Activated CD8-positive, alpha-beta memory T cell treated with anti-CD3 and anti-CD28 coated beads, Interleukin-2, amount 10 ng/mL, durations not matched to agents 7 days and 5 days (primary cell): ENCODE measurements at places on chromosomes 5 and 9.

DNA sequence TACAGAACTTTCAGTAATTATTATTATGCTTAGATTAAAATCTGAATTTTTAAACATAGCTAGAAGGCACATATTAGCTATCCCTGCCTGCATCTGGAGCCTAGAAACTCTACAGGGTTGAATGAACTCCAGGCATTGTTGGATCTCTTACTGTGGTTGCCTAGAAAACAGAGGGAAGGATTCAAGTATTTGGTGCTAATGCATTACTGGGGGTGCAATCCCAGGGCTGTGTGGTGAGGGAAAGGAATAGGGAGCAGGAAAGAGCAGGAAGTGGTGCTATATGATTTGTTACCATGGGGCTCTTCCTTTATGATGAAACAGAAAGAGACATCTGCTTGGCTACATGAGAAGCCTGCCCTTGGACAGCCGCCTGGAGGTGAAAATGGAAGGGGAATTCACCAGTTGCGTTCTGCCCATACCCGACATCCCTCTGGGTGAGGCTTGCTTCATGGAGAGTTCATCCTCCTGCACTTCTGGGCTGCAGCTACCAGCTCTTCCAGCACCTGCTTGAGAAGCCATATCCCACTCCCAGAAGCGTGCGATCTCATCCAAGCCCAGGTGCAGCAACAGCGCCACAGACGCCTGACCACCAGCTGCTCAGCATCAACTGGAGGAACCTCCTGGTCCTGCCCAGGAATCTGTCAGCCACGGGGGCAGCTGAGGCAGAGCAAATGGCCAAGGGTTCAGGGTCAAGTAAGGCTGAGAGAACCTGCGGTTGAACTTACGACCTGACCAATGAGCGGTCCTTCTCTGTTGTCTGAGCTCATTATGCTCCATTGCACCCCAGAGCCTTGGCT, 362.8 kb downstream of the SEMA5A start:
- no peaks in the 10 kb centered on the region for H3K36me3 ChIP-seq
- no peak overlapping the region for H3K4me3 ChIP-seq
- DNase-seq = no peak
- H3K27ac ChIP-seq = no peak overlapping the region
- H3K27me3 ChIP-seq = no peaks in the 10 kb centered on the region
- H3K4me1 ChIP-seq = no peaks in the 10 kb centered on the region

DNA sequence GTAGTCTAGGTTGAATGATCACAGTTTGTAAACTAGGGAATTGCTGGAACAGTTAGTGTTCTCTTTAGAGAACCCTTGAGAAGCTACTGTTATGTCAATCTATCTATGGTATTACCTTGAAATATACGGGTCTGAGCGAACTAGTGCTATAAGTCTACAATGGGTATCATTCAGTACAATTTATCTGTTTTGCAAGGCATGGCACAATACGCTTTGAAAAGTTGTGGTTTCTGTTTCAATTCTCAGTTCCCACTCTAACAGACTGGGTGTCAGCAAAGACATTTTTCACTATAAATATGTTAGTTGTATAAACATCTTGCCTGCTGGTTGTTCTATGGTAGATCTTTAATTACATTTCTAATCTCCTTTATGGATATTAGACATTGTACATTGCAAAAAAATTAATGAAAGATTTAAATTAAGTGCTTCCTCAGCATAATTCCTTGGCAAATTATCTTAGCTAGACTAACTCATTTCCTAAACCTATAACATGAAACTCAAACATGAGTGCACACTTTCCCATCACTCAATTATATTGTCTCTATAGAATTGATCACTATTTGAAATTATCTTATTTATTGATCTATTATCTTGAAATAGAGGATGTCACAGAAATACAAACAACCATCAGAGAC, 24.9 kb upstream of the SLCO6A1 start:
- DNase-seq = no peak
- H3K27ac ChIP-seq = no peak overlapping the region
- H3K27me3 ChIP-seq = peaks cover 7% of the 10 kb centered on the region
- H3K36me3 ChIP-seq = no peaks in the 10 kb centered on the region

- peaks cover 17% of the 10 kb centered on the region for H3K27me3 ChIP-seq
- no peaks in the 10 kb centered on the region for H3K36me3 ChIP-seq
- no peak overlapping the region for H3K27ac ChIP-seq
- no peak overlapping the region for H3K4me3 ChIP-seq
- no peak for DNase-seq
- H3K4me1 ChIP-seq = no peaks in the 10 kb centered on the region
Measured at GRCh38 chr9:70642341-70642740, 227.9 kb upstream of the KLF9 start.

- no peaks in the 10 kb centered on the region for H3K4me1 ChIP-seq
- no peak overlapping the region for H3K4me3 ChIP-seq
- no peak for DNase-seq
- H3K36me3 ChIP-seq = no peaks in the 10 kb centered on the region
- no peak overlapping the region for H3K27ac ChIP-seq
Measured at GRCh38 chr5:148970876-148971275, 92.0 kb downstream of the SH3TC2 start.

DNA sequence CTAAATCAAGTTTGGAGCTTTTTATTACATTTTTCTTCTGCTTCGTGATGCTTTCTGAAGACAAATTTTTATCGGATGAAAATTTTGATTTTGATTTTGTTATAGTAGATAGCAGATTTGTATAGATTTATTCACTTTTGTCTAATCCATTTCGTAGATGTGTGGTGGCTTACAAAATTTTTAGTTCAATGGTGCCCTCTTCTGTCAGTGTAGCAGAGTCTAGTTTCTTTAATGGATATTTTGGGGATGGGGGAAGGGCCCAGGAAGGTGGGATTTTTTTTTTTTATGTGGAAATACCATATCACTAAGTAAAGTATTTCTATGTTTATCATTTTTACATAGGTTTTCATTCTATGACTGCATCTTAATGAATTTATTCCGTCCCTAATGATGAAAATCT, 259.9 kb upstream of the TARS1 start:
- H3K4me3 ChIP-seq = no peak overlapping the region
- H3K27ac ChIP-seq = no peak overlapping the region
- no peaks in the 10 kb centered on the region for H3K4me1 ChIP-seq
- no peaks in the 10 kb centered on the region for H3K27me3 ChIP-seq

DNA sequence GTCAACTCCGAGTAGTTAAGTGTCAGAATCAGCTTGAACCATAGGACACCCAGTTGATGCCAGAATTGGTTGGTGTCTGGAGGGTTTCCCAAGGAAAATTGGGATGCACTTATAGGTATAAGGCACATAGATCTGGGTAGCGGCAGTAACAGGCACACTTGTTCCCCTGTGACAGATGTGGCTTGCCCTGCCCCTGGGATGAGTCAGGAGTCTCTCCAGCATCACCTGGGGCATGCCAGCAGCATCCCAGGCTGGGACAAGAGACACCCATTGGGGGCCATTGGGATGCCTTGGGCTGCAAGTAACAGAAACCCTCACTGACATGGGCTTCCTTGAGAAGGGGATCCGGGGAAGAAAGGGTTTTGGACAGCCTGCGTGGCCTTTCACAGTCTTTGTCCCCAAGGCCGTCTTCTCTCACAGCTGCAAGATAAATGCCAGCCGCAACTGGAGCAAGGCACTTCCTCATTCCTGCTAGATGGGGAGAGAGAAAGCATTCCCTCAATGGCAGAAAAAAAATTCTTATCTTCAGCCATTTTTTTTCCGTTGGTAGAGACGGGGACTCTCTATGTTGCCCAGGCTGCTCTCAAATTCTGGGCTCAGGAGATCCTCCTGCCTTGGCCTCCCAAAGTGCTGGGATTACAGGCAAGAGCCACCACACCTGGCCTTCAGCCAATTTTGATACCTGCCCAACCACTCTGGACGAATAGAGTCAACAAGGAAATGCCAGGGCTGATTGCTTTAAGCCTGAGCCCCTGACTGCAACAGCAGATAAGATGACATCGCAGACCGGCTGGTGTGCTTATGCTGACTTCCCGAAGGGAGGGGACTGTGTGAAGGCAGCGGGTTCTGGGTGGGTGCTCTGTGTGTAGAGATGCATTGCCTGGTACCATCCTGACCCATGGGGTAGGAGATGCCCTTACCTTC, 13.3 kb upstream of the RNF130 start:
- DNase-seq = no peak
- H3K4me3 ChIP-seq = no peak overlapping the region
- no peak overlapping the region for H3K27ac ChIP-seq
- peaks cover 18% of the 10 kb centered on the region for H3K4me1 ChIP-seq

DNA sequence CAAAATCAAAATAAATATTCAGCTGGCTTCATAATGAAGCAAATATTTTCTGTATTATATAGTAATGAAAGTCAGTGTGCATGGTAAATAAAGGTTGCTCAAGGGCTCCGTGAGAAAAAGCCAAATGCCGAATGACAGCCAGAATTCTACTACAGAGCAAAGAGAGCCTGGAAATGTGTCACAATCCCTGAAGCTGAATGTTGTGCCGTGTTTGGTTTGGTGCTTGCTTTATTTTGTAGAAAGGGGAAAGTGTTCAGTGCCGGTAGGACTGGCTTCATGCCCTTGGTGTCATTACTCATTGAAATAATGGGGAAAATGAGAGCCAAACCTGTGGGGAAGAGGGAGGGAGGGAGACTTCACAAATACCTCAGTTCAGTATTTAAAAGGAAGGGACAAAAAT, 26.8 kb upstream of the ADAMTSL1 start:
- H3K4me1 ChIP-seq = no peaks in the 10 kb centered on the region
- H3K27me3 ChIP-seq = no peaks in the 10 kb centered on the region
- no peak for DNase-seq
- no peaks in the 10 kb centered on the region for H3K36me3 ChIP-seq

DNA sequence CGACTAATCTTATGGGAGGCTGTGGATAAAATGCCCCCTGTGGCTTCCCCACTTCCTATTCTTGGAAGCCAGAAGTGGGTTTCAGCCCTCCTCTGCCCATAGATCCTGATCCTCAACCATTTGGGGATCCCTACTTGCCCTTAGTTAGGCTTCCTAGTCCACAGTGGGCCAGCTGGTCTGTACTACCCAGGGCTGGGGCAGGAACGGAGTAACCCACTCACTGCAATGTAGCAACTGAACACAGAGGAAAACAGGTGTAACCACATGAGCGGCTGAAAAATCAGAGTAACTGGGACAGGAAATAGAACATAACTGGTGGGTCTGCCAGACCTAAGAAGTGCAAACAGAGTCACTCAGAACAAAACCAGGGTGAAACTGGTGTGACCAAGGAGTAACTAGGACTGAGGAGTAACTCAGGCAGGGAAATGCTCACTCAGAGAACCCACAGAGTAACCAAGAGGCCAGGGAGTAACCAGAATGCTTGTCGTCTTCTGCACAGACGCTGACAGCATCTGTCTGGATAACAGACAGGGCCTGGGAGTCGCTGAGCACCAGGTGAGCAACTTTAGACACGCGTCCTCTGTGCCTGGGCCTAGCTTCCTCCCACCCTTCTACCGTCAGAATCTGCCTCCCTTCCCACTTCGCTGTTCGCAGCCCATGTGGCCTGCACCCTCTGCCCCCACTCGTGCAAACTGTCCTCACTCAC, 1.0 kb downstream of the AQP3 start:
- peak overlapping the region; percentile 78 for H3K4me3 ChIP-seq
- H3K36me3 ChIP-seq = no peaks in the 10 kb centered on the region
- no peaks in the 10 kb centered on the region for H3K27me3 ChIP-seq
- H3K27ac ChIP-seq = peak overlapping the region; percentile 88

DNA sequence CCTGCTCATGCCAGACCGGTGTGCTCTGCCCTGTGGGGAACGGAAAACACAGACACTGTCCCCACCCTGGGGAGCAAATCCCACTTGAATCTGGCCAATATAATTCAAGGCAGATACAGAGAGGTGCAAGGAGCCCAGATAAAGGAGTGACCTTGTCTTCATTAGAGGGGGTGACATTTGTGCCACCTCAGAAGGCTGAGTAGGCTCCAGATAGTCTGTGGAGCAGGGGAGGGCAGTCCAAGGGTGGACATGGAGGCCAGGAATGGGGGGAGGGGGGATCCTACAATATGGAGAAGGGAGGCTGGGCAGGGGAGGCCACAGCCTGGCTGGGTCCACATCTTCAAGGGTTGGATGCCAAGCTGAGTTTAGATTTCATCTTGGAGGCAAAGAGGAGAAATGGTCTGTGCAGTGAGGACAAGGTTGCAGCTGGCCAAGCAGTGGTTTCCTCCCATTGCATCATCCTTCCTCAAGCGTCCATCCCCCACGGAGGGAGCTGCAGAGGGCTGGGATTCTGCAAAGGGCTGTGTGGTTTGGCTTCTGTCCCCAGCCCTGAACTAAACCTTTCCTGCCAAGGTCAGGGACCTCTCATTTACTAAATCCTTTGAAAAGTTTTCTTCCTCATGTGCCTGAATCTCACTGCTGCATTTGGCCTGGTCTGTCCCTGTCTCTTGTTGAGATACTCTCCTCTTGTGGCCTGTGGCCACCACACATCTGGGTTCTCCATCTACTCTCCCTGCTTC, 60.1 kb downstream of the GALNT12 start:
- H3K4me3 ChIP-seq = no peak overlapping the region
- peaks cover 43% of the 10 kb centered on the region for H3K27me3 ChIP-seq
- no peaks in the 10 kb centered on the region for H3K36me3 ChIP-seq
- H3K4me1 ChIP-seq = peaks cover 9% of the 10 kb centered on the region
- DNase-seq = no peak
- H3K27ac ChIP-seq = no peak overlapping the region

DNA sequence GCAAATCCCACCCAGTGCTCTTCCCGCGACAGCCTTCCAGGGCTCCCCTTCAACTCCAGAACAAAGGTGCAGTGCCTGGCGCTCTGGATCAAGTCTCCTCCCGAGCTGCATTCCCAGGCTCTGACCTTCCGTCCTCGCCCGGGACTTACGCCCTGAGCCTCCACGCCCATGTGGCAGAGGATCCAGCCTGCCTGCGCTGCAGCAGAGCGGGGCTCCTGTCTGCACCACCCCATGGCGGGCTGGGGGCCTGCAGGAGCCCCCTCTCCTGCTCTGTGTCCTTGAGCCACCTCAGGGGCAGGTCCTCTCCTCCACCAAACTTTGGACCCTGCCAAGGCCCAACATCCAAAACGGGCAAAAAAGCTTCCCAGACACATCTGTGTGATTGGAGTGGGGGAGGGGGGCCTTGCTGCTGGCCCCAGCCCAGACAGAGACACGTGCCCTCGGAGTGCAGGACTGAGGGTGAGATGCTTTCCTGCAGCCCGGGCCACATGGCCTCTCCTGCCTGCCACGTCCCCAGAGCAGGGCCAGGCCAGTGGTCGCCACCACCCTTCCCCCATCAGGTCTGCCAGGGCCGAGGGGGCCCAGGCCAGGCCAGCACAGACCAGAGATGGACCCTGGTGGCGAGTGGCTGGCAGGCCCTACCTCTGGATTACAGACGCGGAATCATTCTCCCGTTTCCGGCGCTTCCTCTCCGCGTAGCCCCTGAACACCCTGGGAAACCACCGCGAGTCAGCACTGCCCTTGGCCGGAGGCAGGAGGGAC, 4.4 kb downstream of the NSMF start:
- no peak overlapping the region for H3K27ac ChIP-seq
- peaks cover 28% of the 10 kb centered on the region for H3K4me1 ChIP-seq
- no peaks in the 10 kb centered on the region for H3K27me3 ChIP-seq
- H3K36me3 ChIP-seq = peaks cover 10% of the 10 kb centered on the region

- H3K27me3 ChIP-seq = no peaks in the 10 kb centered on the region
- H3K4me3 ChIP-seq = no peak overlapping the region
- DNase-seq = no peak
- no peaks in the 10 kb centered on the region for H3K4me1 ChIP-seq
- H3K27ac ChIP-seq = no peak overlapping the region
Measured at GRCh38 chr5:136174021-136174659, 18.8 kb downstream of the SMIM32 start.

GRCh38 chr5:128254789-128255188, 171.2 kb downstream of the SLC12A2 start:
- H3K4me3 ChIP-seq = no peak overlapping the region
- H3K36me3 ChIP-seq = no peaks in the 10 kb centered on the region
- no peak for DNase-seq
- H3K27ac ChIP-seq = no peak overlapping the region

GRCh38 chr9:100600521-100601079, 22.7 kb downstream of the CAVIN4 start:
- H3K27ac ChIP-seq = no peak overlapping the region
- no peaks in the 10 kb centered on the region for H3K36me3 ChIP-seq
- H3K4me3 ChIP-seq = no peak overlapping the region
- H3K27me3 ChIP-seq = peaks cover 5% of the 10 kb centered on the region
- DNase-seq = no peak
